Glutamatergic neuron (in vitro differentiated cells): ENCODE measurements at places on chromosomes 3 and 15. TPM values are rescaled to one million over a fixed set of nuclear protein-coding genes. Genes with fewer than 3 reads are reported as not detected.

Gene IGSF10
- 0.05 TPM for total RNA-seq

Gene RARB
- total RNA-seq: 1.2 TPM

GRCh38 chr3:22908989-22909507 is 294.1 kb upstream of the UBE2E2 start:
- H3K4me3 ChIP-seq: no peak overlapping the region
- DNase-seq: no peak
- H3K27me3 ChIP-seq: no peaks in the 10 kb centered on the region
- H3K36me3 ChIP-seq: no peaks in the 10 kb centered on the region

Gene SLC24A5
- not detected for total RNA-seq

DNA sequence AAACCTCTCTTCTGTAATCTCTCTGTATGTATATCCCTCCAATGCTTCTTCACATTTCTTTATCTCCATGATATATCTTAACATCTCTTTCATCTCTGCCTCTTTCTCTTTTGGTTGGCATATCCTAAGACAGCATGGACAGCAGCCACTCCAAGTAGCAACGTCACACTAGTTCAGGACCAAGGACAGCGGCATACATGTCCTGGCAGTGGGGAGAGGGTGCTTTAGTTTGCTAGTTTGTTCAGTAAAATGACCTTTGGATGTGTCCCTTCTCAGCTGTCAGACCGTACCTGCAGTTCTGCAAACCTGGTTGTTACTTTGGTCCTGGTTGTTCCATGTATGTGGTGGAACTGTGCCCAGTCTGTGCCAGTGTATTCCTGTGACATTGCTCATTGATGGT is 225.6 kb upstream of the ROPN1 start:
- no peak for DNase-seq
- no peaks in the 10 kb centered on the region for H3K36me3 ChIP-seq
- H3K4me3 ChIP-seq: no peak overlapping the region
- H3K27me3 ChIP-seq: peaks cover 6% of the 10 kb centered on the region

DNA sequence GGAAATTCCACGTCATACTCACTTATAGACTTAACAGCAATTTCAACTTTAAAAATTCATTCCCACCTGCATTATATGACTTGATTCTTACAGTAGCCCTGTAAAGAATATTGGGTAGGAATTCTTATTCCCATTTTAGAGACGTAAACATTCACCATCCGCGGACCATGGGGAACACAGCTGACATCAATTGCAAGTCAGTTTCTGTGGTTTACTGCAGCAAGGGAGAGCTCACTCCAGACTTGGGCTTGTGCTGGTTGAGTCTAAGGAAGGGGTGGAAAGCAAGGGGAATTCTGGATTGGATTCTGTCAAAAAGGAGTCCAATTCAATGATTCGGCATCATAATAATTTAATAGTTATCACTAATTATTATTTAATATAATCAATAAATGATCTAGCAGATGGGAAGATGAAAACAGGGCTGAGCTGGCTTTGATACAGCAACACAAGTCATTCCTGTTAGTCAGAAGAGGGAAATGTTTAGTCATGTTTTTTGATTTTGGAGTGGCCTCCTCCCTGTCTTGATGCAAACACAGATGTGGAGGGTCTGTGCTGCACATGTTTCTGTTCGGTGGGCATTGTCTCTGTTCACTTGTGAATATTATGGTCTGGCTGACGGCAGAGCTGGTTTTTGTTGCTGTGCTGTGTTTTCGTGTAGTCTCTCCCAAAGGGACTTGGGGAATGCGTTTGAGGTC is 9.7 kb downstream of the LIPC start:
- H3K4me3 ChIP-seq: no peak overlapping the region
- H3K4me1 ChIP-seq: peaks cover 20% of the 10 kb centered on the region
- no peaks in the 10 kb centered on the region for H3K36me3 ChIP-seq
- peaks cover 3% of the 10 kb centered on the region for H3K27me3 ChIP-seq

Gene BTLA
- total RNA-seq: not detected

- no peaks in the 10 kb centered on the region for H3K36me3 ChIP-seq
- peaks cover 16% of the 10 kb centered on the region for H3K27me3 ChIP-seq
- peaks cover 29% of the 10 kb centered on the region for H3K4me1 ChIP-seq
- DNase-seq: peak; percentile 62
- peak overlapping the region; percentile 59 for H3K4me3 ChIP-seq
- peak overlapping the region; percentile 66 for H3K27ac ChIP-seq
Measured at GRCh38 chr3:13080591-13080990, 7.4 kb upstream of the IQSEC1 start.
